AG04449 (cell line): ENCODE measurements at places on chromosomes 16 and 17.

GRCh38 chr16:983044-984030, 1.8 kb downstream of the SOX8 start:
- DNase-seq: no peak

GRCh38 chr17:66313995-66314659, 11.7 kb downstream of the PRKCA start:
- no peak for DNase-seq

- no peak for DNase-seq
These were observed 14.0 kb downstream of the LDHD start for GRCh38 chr16:75102595-75102994.

- DNase-seq: no peak
These were observed 3.7 kb upstream of the STAT5A start for GRCh38 chr17:42284566-42284965.

- DNase-seq: no peak
These were observed 87.3 kb downstream of the RPA1 start for GRCh38 chr17:1916963-1917715.

DNA sequence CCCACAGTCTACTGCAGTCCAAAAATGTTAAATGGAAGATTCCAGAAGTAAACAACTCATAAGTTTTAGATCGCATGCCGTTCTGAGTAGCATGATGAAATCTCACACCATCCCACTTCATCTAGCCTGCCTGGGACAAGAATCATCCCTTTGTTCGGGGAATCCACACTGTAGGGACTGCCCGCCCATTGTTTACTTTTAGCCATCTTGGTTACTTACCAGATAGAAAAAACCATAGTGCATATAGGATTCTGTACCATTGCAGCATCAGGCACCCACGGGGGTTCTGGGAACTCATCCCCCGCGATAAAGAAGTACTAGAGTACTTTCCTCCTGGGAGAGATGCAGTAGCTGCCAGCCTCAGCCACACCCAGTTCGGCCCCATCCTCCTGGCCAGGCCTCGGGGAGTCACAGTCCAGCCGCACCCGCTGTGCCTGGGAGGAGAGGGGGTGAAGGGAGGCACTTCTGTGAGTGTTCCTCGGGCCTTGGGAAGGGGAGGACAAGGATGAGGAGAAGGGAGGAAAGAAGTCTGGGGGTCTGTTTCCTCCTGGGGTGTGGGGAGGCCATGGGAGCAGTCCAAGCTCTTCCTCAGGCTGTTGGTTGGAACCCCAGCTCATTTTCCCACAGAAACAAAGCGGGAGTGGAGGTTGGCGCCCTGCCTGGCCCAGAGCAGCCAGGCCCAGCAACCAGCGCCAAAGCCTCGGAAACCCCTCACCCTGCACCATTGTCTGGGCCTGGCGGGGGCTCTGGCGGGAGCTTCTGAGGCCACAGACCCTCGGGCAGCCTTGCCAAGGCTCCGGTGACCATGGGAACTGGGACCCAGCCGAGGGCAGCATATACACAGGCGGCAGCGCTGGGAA, 8.9 kb downstream of the TRIM47 start:
- no peak for DNase-seq

GRCh38 chr16:57029161-57030160, 40.1 kb downstream of the NLRC5 start:
- DNase-seq: no peak

DNA sequence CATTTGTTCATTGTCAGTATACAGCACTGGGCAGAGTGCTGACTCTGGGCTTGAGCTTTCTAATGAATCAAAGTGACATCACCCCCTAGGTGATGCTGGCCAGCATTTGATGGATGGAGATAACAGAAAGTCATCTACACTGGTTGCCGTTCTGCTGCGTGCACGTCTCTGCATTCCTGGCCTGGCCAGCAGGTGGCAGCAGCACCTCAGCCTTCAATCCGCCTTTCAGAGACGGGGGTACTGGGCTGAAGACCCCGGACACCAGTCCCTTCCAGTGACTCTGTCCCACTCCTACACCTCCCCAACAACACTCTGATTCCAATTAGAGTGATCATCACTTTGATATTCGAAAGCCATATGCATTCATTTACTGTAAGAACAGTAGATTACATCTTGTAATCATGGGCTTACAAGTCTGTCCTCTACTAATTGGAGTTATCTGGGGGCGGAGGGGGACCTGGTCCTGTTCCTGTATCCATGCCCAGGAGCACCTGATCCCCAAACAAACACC, 6.0 kb downstream of the CPSF4L start:
- no peak for DNase-seq

- no peak for DNase-seq
These were observed 15.1 kb upstream of the DHX8 start for GRCh38 chr17:43468691-43469139.

GRCh38 chr16:66874079-66874775, 6.1 kb upstream of the PDP2 start:
- DNase-seq: no peak
